ENCODE measurements at places on chromosomes 3 and 15.

GRCh38 chr3:113018536-113019181 is 27.9 kb downstream of the GTPBP8 start:
- DNase-seq, result peak; percentile 11

GRCh38 chr15:80591938-80592825 is 102.9 kb upstream of the ABHD17C start:
- no peak for DNase-seq

GRCh38 chr3:69660631-69661030 is 78.6 kb upstream of the MITF start:
- DNase-seq, result no peak

- no peak for DNase-seq
Observed at GRCh38 chr3:52002748-52003147, 7.1 kb upstream of the RPL29 start.

DNA sequence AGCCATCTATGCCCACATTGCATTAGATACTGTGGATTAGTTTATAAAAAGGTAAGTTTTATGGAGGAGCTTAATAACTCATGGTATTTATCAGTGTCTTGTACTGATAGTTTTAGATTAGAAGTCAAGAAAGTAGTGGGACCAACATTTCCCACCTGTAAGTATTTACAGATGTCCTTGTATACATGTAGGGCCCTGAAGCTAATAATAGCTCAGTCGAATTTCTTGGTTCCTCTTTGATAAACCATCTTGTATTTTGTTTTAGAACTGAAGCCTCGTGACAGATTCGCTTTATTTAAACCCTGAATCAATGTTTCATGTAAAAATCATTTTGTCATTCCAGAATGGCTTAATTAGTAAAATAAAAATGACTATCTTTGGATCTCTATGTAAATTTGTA is 73.4 kb downstream of the CRYBG3 start:
- DNase-seq, result no peak

Measured in stimulated activated CD4-positive, alpha-beta T cell treated with anti-CD3 and anti-CD28 coated beads, Interleukin-1b, Interleukin-23, amount 100 ng/mL, for 48 hours (primary cell).